ENCODE measurements at places on chromosomes 2 and 18.

- no peak for DNase-seq
Measured at GRCh38 chr2:8334866-8335325, 347.0 kb upstream of the ID2 start.

DNA sequence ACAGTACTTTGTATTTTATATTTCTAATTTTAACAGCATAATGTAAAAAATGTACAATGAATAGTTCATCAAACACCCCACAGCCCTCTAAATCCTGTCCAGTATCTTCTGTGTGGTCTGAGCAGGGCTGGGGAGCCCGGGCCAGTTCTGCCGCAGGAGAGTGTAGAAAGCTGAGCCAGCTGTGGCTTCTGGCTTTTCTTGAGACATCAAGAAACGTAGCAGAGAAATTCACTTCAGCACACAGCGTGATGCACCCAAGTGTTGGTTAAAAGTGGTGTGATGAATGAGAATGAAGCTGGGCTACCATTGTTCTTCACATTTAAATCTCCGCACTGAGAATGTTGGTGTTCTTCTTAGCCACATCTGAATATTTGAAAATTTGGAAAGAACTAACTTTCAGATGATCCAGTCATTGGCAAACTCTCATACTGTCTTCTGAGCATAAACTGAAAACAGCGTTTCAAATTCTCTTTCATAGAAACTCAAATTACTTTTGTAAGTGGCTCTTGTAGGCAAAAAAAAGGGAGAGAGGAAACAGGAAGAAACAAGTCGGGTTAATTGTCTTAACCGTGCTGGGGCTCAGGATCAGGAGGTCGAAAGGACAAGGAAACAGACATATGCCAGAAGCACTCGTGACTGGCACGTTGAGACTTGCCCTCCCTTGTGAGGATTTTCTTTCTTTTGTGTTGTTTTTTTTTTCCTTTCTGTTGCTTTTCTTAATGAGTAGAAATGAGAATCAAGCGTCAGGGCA is 23.4 kb upstream of the TMEM87B start:
- DNase-seq, result no peak

DNA sequence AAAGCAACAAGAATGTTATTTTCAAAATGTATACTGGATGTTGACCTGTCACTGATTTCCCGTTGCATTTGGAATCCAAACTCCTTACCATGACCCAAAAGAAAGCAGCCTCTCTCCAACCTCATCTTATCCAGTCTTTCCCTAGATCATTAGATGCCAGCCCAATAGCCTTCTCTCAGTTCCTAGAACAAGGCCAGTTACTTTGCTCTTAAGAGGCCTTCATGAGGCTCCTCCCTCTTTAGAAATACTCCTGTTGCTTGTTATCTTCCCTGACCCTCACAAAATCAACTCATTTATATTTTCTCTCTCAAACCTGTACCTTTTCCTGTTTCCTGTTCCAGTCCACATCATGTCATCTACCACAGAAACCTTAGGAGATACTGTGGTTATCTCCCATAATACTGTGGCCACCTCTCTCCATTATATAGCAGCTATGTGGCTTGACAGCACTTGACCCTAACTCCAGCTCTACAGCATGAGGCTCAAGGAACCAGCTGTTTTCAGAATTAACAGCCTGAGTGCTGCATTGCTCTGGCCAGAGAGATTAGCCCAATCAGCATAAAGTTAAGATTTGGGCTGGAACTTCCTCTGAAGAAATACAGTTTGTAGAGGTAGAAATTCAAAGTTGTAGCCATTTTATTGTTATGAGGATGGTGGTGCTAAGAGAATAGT is 22.8 kb downstream of the SRBD1 start:
- no peak for DNase-seq

- no peak for DNase-seq
Measured at GRCh38 chr2:74556159-74556558, 1.6 kb downstream of the DOK1 start.

- no peak for DNase-seq
Measured at GRCh38 chr18:54713386-54713785, 114.9 kb upstream of the RAB27B start.

DNA sequence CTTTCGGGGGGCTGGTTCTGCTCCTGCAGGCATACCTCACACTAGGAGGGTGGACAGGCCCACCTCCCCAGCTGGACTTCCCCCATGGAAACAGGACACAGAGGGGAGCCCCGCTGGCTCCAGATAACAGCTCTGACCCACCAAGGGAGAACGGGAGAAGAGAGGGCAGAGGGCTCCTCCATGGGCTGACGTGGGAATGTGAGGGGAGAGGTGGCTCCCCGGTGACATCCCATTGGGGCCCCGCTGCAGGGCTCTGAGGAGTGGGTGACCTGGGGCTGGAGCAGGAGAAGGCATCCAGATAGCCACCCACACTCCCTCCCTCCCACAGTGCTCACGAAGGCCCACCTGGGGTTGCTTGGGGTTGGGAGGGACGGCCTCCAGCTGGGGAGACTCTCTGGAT is 45.9 kb downstream of the FBLN7 start:
- no peak for DNase-seq

DNA sequence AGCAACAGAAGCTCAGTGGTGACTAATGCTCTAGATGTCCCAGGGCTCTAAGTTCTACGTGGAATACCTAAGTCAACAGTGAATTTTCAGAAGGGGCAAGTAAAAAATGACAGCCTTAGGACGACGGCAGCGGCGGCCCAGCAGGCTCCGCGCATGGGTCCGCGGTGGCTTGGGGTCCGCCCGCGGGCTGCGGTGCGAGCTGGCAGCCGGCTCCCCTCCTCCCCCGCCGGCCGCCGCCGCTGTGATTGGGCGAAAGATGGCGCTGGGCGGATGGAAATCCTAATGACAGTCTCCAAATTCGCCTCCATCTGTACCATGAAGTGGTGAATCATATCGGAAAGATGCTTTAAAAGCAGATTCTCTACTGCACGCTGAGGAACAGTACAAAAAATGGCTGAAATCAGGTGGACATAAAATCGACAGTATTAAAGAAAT is 74.7 kb downstream of the HNRNPLL start:
- no peak for DNase-seq

DNA sequence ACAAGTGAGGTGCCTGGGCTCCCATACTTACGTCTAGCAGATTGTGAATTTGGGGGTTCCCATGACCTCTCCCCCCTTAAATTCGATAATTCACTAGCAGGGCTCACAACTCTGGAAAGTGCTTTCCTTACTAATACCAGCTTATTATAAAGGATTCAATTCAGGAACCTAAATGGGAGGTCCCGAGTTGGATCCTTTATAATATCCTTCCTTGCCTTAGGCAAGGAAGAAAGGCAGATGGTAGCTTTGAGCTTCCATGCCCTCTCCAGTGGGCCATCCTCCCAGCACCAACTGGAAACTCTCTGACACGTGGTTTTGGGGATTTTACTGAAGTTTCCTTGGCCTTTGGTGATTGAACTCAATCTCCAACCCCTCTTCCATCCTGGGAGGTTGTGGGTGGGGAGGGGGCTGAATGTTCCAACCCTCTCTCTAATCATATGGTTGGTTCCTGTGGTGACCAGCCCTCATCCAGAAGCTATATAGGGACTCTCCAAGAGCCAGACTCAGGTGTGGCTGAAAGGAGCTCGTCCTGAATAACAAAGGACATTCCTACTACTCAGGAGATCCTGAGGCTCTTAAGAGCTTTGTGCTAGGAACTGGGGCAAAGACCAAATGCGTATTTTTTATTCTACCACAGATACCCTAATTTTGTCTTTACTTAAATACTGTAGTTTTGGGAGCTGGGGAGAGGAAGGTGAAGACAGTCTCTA is 62.2 kb downstream of the HAUS1 start:
- DNase-seq, result no peak

DNA sequence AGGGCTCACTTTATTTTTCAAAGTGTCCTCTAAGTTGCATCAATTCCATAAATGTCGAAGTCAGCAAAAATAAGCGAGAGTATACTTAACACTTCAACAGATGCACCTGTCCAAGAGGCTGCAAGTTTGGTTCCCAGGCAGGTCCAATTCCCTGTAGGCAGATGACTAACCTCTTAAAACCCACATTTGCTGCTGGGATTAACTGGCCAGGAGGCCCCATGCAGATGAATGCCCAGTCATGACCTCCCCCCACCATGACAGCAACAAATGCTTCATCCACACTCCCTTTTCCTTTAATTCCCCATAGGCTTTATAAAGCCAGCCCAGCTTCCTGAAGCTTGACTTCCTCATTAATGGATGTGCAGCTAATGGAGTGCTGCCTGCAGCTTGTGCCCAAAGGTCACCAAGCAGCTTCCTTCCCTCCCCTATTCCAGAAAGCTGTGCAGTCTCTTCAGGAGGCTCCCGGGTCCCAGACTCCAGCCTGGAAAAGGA is 35.7 kb downstream of the REEP1 start:
- DNase-seq, result no peak

GRCh38 chr2:5888126-5888525 is 195.9 kb downstream of the SOX11 start:
- no peak for DNase-seq

GRCh38 chr2:179768765-179769164 is 92.6 kb downstream of the ZNF385B start:
- DNase-seq, result no peak

GRCh38 chr2:101985101-101985792 is 6.5 kb upstream of the IL1R2 start:
- no peak for DNase-seq
